Left renal pelvis (tissue), 4 donors: ENCODE measurements at places on chromosomes 16 and 17. TPM values are rescaled to one million over a fixed set of nuclear protein-coding genes. Genes with fewer than 3 reads are reported as not detected.

GRCh38 chr16:11372829-11373306 lies 27.6 kb downstream of the RMI2 start:
- DNase-seq, result no peak

GRCh38 chr16:66099306-66099705 lies 267.2 kb upstream of the CDH5 start:
- DNase-seq, result no peak

DNA sequence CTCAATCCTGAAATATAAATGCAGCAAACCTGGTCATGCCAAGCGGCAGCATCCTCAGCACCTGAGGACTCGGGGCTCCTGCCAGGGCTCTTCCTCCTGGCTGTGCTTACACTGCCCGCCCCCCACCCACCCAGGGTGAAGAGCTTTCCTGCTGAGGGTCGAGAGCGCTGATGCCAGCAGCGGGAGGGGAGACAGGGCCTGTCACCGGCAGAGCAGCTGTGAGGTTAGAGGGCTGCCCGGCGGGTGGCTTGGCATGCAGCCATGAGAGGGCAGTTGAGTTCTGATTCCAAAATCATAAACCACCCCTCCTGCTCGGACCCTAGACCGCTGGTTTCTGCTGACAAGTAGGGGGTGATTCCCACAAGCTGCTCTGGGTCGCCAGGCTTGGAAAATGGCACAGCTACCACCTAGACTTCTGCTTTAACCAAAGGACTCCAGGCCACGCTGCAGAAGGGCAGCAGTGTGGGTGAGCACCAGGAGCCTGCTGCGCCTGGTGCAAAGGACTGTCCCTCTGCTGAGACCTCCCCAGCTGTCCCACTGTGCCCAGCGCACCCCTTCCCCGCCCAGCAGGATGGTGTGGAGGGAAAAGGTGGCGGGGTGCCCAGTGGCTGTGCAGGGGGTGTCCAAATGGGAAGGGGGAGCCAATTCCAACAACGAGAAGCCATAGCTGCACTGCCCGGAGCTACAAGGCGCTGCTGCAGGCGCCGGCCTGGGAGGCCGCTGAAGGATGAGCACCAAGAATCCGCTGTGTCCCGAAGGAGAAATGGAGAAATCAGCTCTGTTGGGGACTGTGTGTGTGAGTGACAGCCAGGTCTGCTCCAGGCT lies 26.6 kb downstream of the MXRA7 start:
- no peak for DNase-seq

GRCh38 chr17:61218438-61218837 lies 181.2 kb upstream of the TBX2 start:
- DNase-seq, result no peak

DNA sequence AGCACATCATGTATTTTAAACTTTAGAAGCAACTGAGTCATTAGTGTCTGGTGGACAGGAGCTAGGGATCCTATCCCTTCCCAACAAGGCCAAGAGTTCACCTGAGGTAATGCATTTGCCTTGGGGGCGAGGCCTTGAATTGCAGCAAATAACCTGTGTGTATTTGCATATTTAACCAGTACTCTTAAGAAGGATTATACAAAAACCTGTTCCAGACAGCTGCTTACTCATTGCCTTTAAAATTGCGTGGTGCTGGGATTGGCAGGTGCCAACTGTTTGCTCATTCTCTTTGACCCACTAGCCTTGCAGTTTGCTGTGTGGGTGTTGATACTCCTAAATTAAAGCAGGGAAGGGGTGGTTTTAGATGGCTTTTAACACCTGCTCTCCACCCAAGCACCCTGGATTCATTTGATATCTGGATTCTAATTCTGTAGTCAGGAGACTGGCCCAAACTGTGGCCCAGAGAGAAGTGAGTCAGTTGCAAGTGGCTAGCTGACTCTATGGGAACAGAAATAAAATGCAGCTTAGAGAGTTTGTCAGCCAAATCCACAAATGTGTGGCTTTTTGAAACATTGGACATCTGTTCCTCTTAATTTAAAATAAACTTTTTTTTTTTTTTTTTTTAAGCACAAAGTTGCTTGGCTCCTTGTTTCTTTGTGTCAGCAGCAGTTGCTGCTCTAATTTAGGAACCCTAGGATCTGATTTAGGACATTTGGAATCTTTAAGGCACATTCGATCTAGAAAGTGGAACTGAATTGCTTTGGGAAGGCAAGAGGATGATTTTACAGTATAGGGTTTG lies 46.9 kb downstream of the TUBD1 start:
- no peak for DNase-seq

DNA sequence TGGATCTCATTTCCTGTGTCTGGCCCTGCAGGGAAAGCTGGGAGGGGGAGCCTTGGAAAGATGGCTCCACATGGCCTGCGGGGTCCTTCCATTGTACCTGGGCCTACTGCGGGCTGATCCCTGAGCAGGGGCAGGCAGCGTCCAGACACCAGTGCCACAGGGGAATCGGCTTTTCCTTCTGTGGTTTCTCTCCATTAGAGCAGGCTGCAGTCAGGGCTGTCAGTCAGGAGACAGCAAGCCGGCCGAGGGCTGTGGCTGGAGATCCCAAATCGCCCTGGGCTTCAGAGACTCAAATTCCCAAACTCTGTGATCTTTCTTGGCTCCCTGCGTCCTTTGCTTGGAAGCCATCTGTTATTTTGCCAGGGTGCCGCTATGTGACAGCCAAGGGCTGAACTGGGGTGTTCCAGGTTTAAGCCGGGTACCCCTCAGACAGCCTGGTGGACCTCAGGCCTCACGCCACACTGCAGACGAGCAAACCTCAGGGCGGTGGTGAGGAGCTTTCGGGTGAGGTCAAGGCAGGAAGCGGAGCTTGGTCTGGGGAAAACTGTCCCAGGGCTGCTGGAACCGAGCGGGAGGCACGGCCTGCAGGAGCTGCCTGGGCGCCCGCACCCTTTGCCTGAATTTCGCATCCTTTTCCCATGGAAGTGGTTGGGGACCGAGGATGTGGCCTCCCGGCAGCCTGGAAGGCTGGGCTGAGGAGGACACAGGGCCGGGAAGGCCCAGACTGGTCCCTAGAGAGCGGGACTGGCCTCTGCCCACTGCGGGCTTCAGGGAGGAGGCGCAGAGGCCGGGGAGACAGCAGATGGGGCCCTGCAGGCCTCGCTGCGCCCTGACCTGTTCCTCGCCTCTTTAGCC lies 1.5 kb upstream of the CPNE7 start:
- no peak for DNase-seq

DNA sequence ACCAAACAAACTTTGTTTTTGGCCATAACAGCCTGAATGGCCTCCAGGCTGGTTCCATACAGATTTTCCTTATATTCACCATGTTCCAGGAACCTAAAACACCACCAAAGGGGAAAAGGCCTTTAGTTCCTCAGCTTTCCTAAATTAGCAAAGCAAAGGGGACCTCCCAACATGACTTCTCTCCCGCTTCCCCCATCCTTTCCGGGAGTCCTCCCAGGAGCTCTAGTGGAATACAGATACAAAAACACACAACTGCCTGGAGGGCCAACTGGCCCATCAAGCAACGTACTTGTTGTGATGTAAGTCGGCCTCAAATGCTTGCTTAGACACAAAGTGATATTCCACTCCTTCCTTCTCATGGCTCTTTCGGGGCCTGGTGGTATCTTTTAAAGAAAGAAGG lies 22.1 kb downstream of the MPP3 start:
- DNase-seq, result no peak

GRCh38 chr17:75501378-75502071 lies 13.8 kb downstream of the CASKIN2 start:
- no peak for DNase-seq

- no peak for DNase-seq
Measured at GRCh38 chr17:65228734-65229620, 91.8 kb downstream of the RGS9 start.

GRCh38 chr17:32386844-32387243 lies 36.9 kb downstream of the ZNF207 start:
- no peak for DNase-seq

GRCh38 chr16:4115209-4115948 lies 863 bp downstream of the ADCY9 start:
- DNase-seq, result no peak

- DNase-seq, result no peak
Measured at GRCh38 chr17:77022766-77023165, 118.0 kb upstream of the SEC14L1 start.

DNA sequence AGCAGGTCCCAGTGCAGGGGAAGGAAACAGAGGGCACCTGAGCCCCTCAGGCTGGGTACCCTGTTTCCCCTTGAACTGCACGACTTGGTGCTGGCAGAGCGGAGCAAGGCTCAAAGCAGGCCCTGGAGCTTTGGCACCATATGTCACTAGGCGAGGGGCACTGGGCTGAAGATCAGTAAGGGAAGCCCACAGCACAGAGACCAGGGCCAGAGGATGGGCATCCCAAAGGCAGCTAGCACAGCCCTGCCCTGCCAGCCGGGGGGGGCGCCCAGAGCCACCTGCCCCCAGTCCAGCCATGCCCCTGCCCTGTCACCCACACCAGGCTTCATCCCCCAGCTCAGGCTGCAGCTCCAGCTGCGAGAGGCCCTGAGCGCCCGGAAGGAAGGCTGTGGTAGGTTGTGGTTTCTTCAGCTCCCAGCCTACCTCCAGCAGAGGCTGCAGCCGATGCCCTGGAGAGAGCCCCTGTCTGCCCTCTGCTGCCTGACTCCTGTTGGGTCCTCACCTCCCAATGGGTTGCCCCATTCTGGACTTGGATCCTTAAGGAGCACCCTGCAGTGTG lies 10.9 kb downstream of the NHERF1 start:
- no peak for DNase-seq

GRCh38 chr16:49883076-49884014 lies 27.4 kb upstream of the ZNF423 start:
- no peak for DNase-seq

GRCh38 chr17:75428543-75429469 lies 23.3 kb upstream of the GRB2 start:
- no peak for DNase-seq

GRCh38 chr16:13883276-13883675 lies 36.7 kb upstream of the ERCC4 start:
- no peak for DNase-seq

CHD3 gene
- polyA plus RNA-seq, result 184 TPM

RASD1 gene
- polyA plus RNA-seq, result 0.70 TPM

KCTD19 gene
- 1.4 TPM for polyA plus RNA-seq

CUEDC1 gene
- 44.5 TPM for polyA plus RNA-seq

CSH2 gene
- polyA plus RNA-seq, result 0.90 TPM

TERB1 gene
- polyA plus RNA-seq, result not detected
